ENCODE measurements at places on chromosomes 16 and 17. TPM values are rescaled to one million over a fixed set of nuclear protein-coding genes. Genes with fewer than 3 reads are reported as not detected.

ZPBP2 gene
- not detected for total RNA-seq

KRTAP2-2 gene
- total RNA-seq: not detected

TPSD1 gene
- not detected for total RNA-seq

MYH13 gene
- total RNA-seq: not detected

CDRT15L2 gene
- total RNA-seq: not detected

KRT27 gene
- not detected for total RNA-seq

NAE1 gene
- total RNA-seq: 84.4 TPM

HOXB4 gene
- total RNA-seq: 34.4 TPM

ITGAX gene
- total RNA-seq: not detected

CACNG3 gene
- total RNA-seq: not detected

SAMD14 gene
- total RNA-seq: 17.3 TPM

KRT24 gene
- not detected for total RNA-seq

TBX6 gene
- total RNA-seq: 2.7 TPM

MYCBPAP gene
- total RNA-seq: 5.1 TPM

ZNF750 gene
- total RNA-seq: 1.8 TPM

CA5A gene
- not detected for total RNA-seq

C16orf74 gene
- total RNA-seq: 12.0 TPM

SLC6A4 gene
- 1.1 TPM for total RNA-seq

JUP gene
- 205 TPM for total RNA-seq

TBC1D3D gene
- total RNA-seq: 1.0 TPM

COQ9 gene
- total RNA-seq: 43.5 TPM

NEK8 gene
- total RNA-seq: 5.9 TPM

PRR35 gene
- not detected for total RNA-seq

STX1B gene
- total RNA-seq: 5.9 TPM

Measured in mesothelial cell of epicardium (in vitro differentiated cells).